Stimulated activated CD8-positive, alpha-beta memory T cell treated with anti-CD3 and anti-CD28 coated beads, Interleukin-4, amount 100 ng/mL, for 1 hour (primary cell): ENCODE measurements at places on chromosomes 5 and 9.

GRCh38 chr5:41707853-41708603, 162.2 kb downstream of the OXCT1 start:
- DNase-seq, result no peak

DNA sequence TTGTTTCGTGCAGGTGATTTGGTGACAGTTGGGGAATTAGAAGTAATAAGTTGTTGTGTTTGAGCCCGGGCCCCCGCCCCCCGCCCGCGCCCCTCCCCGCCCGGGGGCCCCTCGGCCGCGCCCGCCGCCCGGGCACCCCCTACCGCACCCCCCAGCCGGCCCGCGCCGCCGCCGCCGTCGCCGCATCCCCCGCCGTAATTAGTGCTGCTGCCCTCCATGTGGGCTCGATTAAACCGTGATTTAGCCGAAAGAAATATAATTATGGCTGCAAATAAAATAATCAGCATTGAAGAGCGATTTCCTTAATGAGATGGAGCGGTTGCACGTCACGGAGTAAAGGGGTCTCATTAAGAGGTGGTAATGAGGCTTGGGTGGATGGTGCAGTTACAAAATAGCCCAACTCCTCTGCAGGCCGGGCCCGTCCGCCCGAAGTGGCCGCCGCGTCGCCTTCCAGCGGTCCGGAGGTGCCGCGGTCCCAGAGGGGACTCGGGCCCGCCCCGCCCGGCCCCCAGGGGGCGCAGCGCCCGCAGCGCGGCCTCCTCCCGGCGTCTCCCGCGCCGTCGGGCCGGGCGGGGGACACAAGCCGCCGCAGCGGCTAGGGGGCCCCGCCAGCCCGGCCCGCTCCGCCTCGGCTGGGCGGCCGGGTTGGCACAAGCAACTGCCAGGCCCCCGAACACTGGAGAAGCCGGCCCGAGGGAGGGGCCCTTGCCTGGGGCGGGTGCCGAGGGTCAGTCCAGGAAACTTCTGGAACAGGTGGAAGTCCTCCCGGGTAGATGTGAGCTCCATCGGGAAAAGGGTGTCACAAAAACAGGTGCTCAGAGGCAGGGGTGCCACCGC, 6.9 kb upstream of the OTP start:
- no peak for DNase-seq

DNA sequence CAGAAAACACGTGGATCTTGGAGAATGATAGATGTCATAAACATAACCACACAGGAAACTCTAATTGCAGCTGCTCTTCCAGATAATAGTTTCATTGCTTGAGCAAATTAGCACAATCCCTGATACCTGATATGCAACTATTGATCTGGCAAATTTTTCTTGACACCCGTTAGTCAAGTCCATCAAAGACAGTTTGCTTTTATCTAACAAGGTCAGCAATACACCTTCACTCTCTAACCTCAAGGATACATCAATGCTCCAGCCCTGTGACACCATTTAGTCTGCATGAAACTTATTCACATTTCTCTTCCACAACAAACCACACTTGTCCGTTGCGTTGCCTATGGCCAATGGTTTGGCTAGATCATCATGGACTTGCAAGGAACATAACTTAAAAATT, 16.6 kb downstream of the UGT3A1 start:
- no peak for DNase-seq

DNA sequence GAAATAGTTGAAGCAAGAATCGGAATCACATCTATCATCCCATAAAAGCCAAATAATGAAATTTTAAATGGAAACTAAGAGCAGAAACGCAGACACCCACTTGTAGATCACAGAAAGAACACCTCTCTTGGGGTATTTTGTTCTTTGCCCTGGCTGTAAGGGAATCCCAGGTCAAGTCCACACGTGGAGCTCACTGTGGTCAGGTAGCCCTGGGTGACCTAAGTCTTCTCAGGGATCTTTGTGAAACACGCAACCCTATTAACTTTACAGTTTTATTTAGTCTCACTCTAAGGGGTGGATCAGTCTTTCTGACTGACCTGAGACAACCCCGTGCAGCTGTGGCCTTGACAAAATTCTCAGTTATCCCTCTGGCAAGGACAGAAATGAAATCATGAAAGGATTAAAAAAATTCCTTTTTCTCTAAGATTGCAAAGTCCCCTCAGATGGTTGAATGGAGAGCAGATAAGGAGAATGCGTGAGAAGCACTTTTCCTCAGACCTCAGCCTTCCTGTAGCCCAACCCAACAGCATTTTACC, 111.6 kb downstream of the NREP start:
- DNase-seq, result no peak

- DNase-seq, result no peak
Measured at GRCh38 chr5:11126844-11127243, 365.8 kb upstream of the DAP start.
